Stimulated activated CD4-positive, alpha-beta T cell treated with anti-CD3 and anti-CD28 coated beads, Interleukin-1b, Interleukin-23, amount 100 ng/mL, for 48 hours (primary cell): ENCODE measurements at places on chromosomes 3 and 15.

DNA sequence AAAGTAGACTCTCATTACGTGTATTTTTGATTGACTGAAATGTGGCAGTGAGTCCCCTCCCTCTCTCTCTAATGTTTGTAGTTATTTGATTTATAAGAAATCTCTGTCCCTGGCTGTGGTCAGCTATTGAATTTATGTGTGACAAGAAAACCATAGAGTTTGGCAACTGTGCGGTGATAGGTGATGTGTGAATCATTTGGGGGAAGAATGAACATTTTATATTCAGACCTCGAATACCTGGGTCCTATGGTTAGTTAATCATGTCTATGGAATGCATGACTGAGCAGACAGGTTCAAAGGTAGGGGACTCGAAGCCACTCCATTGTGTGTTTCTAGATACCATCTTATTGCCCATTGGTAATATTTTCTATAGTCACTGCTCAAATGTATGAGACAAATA, 712.1 kb downstream of the MECOM start:
- DNase-seq, result no peak

DNA sequence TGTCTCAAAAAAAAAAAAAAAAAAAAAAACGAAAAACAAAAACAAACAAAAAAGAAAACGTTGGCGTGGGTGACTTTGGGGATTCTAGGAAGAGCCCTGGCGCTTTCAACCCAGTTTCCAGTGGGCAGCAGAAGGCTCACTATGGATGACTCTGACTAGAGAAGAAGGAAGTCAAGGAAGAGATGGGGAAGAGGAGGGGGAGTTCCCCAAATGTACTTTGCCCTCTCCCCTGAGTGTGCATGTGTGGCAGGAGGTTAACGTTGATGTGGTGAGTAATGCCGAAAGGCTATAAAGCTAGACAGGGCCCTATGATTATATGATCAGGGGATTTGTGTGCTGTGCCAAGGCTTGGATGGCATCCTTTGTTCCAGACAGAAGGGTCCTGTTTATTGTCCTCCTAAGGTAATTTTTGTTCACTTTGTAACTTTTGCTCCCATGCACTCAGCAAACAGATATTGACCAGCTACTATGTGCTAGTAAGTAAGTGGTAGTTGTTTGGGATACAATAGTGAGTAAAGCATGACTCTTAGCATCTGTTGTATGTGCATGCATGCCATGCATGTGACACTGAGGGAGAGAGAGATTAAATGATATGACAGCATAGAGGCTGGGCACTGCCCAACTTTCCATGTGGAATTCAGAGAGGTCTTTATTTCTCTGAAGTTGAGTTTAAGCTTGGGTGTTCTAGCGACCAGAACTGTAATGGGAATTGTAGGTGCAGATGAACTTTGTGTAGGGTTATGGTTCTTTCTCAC, 750 bp upstream of the HHLA2 start:
- no peak for DNase-seq

DNA sequence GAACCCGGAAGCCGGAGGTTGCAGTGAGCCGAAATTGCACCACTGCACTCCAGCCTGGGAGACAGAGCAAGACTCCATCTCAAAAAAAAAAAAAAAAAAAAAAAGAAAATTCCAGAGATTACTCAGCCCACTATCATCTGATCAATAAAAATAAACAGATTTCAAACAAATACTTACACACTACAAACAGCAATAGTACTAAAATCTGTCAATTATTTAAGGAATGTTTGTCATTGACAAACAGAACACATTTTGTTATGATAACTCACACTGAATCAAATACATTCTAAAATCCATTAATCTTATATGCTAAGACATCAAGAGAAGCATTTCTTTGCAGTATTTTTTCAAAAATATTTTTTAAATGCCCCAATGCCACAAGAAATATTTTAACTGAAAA, 7.6 kb downstream of the MYO9A start:
- no peak for DNase-seq

DNA sequence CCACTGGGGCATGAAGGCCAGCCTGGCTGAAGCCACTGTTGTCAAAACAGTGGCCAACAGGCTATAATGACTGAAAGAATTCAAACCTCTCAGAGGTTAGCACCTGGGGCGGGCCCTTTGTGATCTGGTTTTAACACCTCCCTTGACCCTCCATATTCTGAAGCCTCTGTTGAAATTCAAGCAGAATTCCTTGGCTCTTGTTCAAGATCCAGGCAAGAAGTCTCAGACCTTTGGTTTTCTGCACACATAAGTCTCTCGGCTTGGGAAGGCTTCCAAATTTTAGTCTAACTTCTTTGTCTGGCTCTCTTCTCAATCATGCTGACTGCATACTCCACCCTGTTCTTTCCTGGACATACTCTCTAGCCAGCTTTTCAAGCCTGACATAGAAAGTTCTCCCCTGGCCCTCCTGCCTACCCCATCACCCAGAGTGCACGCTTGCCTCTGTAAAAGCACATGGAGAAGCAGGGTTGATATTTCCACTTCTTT, 144.5 kb downstream of the PDZRN3 start:
- DNase-seq, result no peak

- DNase-seq, result no peak
Observed at GRCh38 chr3:51879937-51880336, 4.5 kb upstream of the IQCF5 start.

GRCh38 chr3:72340476-72341379, 507.5 kb downstream of the SHQ1 start:
- no peak for DNase-seq

DNA sequence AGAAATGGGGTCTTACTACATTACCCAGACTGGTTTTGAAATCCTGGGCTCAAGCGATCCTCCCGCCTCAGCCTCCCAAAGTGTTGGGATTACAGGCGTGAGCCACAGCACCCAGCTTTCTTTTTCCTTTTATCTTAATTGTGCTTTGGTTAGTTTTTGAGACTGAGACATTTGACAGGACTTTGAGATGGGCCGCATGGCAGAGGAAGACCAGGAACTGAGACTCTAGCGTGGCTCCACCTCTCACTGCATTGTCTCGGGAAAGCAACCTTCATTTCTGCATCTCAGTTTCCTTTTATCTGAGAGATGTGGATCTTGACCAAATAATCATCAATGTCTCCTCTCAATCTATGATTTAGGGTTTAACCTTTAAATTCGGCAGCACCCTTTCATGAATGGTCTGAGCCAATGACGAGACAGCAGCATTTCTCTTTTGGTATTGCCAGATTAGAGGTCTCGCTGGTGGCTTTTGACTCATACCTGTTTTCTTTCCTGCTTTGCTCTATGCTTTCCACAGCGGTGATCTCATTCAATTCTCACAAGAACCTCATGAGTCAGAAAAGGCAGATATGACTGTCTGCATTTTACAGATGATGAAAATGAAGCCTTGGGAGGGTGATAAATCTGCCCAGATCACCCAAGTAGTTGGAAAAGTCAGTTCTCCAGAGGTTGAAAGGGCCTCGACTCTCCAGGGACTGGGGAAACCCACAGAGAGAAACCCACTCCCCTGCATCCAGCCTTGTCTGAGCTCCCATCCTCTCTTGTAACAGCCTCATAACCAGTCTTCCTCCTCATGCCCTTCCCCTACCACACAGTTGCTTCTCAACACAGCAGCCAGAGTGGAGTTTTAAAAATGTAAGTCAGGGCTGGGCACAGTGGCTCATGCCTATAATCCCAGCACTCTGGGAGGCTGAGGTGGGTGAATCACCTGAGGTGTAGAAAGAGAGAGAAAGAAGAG, 84.8 kb upstream of the FOXB1 start:
- peak; percentile 78 for DNase-seq

DNA sequence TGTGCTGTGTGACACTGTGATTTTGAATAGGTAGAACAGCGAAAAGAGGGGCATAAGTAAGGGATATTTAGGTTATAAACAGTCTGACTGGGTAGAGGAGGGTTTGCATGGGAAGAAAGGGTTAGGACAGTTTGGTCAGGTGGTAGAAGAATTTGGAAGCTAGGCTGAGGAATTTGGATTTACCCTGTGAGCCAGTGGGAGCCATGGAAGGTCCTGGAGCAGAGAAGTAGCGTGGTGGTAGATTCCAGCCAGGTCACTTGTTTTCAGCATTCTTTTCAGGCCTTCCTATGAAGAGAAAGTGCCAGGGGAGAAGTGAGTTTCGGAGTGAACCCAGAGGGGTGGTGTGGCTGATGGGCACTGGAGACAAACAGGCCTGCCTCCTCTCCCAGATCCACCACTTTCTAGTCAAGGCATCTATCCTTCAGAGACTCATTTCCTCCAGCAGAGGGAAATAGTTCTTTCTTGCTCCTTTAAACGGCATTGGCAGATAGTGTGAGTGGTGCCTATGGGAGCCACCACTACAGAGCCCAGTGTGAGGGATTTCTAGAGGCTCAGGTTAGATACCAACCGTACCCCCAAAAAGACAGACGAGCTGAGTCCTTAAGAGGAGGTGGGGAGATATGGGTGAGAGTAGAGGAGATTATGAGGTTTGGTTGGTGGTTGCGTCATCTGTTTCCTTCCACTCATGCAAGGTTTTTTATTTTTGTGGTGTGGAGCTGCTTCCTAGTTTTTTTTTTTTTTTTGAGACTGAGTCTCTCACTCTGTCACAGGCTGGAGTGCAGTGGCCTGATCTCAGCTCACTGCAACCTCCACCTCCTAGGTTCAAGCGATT, 21.2 kb downstream of the PXK start:
- no peak for DNase-seq

DNA sequence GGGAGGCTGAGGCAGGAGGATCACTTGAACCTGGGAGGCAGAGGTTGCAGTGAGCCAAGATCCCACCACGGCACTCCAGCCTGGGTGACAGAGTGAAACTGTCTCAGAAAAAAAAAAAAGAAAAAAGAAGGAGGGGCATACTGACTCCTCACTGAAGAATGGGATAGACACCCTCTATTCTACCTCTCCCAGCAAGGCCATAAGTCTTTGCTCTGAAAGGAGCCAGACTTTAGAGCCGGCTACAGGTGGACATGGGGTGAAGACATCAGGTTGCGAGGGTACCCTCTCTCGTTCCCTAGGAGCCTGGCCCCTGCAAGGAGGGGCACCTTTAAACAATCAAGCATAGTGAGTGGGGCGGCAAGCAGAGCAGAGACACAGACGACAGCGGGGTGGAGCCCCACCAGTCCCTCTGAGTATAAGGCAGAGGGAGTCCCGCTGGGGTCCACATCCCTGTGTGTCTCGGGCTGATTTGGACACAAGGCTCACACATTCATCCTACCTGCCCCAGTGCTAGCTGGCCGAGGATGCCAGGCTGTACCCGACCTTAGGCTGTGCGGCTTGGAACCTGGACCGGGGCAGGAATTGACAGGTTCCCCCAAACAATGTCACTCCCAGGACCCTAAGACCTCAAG, 1.1 kb downstream of the GRAMD2A start:
- no peak for DNase-seq

- peak; percentile 59 for DNase-seq
Observed at GRCh38 chr3:177197727-177198460, 612 bp upstream of the TBL1XR1 start.

- DNase-seq, result no peak
Observed at GRCh38 chr3:181637056-181637455, 74.7 kb upstream of the SOX2 start.

DNA sequence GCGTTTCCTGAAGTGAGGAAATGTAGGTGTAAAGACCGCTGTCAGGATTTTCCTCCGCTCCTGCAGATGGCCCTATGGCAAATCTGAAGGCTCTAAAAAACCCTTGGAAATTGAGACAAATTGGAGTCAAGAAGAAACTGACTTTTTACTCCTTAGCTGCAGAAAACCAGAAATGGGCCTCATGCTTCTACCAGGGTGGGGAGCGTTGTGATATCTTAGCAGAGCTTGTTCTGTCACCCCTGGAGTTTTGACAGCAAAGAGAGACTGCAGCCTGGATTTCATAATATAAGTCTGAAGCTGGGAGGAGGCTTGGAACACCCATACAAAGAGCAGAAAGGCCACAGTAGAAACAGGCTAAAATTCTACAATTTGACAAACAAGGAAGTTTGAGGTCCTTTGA, 283.0 kb upstream of the PLSCR5 start:
- no peak for DNase-seq

DNA sequence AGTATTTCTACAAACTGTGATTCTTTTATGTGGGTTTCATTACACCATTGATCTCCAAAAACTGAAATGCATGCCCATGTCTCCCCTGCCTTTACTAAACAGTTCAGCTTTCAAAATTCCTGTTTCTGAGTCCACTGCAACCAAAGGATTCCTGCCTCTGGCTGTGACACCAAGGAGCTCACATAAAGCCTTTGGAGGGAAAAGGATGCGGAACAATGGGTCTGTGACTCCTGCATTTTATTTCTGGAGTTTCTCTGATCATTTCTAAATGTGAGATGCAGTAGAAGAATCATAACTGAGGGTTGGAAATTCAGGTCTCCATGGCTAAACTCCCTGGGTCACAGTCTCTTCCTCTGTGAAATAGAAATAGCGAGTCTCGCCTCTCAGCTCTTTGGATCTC, 149.5 kb downstream of the MEX3B start:
- no peak for DNase-seq
